SJCRH30 (cell line): ENCODE measurements at places on chromosomes 6 and 20.

- peaks cover 9% of the 10 kb centered on the region for H3K27me3 ChIP-seq
- no peaks in the 10 kb centered on the region for H3K36me3 ChIP-seq
- no peaks in the 10 kb centered on the region for H3K4me1 ChIP-seq
- no peak overlapping the region for H3K27ac ChIP-seq
These were observed 121.6 kb upstream of the KCNG1 start for GRCh38 chr20:51144476-51144875.

DNA sequence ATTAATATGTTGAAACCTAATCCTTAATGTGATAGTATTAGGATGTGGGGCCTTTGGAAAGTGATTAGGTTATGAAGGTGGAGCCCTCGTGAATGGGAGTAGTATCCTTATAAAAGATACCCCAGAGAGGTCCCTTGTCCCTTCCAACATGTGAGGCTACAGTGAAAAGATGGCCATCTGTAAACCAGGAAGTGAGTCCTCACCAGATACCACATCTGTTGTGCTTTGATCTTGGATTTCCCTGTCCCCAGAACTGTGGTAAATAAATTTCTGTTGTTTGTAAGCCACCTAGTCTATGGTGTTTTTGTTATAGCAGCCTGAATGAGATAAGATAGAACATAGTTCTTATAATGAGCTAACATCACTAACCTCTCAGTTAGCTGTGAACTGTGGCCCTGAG lies 16.6 kb upstream of the CALHM6 start:
- no peaks in the 10 kb centered on the region for H3K36me3 ChIP-seq
- DNase-seq = no peak
- no peak overlapping the region for H3K27ac ChIP-seq
- H3K4me1 ChIP-seq = peaks cover 21% of the 10 kb centered on the region
- H3K4me3 ChIP-seq = no peak overlapping the region

DNA sequence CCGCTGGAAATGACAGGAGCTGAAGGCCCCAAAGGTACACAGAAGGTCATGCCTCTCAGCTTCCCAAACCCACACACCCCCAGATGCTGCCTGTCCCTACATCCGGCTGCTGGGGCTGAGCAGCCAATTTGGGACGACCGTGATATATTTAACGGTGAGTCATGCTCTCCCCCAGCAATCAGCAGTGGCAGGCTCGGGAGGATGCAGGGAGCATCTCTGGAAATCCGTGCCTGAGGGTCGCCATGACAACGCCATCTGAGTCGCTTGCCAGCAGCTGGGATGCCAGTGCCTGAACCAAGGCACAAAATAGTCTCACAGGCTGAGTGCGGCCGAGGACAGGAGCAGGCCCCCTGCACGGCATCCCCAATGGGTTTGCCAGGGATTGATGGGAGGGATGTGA lies 57.9 kb downstream of the KCNB1 start:
- no peaks in the 10 kb centered on the region for H3K36me3 ChIP-seq
- H3K4me1 ChIP-seq = peaks cover 4% of the 10 kb centered on the region; the same call in 1 of the 2 replicates

GRCh38 chr6:151263967-151264366 lies 24.2 kb downstream of the AKAP12 start:
- H3K27me3 ChIP-seq = no peaks in the 10 kb centered on the region
- DNase-seq = no peak
- no peak overlapping the region for H3K27ac ChIP-seq
- no peaks in the 10 kb centered on the region for H3K36me3 ChIP-seq
- no peak overlapping the region for H3K4me3 ChIP-seq

DNA sequence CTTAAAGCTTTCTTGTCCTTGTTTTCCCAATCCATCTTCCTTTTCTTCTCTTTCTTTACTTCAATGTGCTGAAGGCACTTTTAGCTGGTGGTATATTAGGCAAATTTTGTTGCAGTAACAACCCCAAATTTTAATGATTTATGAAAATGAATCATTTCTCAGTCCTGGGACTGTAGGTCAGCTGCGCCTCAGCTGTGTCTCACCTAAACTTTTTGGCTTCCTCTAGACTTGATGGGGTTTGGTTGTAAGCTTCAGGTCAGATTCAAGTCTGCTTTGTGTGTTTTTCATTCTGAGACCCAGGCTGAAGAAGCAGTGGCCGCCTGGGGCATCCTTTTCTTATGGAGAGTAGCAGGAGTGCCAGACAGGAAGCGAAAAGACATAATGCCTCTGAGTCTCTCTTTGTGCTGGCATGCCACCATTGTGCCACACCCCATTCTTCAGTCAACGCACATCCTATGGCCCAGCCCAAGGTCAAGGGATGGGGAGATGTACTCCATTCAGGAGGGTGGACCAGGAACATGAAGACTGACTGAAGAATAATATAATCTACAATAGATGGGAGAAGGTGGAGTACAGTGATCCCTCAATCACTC lies 28.9 kb upstream of the CD83 start:
- H3K36me3 ChIP-seq = no peaks in the 10 kb centered on the region
- no peaks in the 10 kb centered on the region for H3K4me1 ChIP-seq
- no peak overlapping the region for H3K27ac ChIP-seq
- H3K4me3 ChIP-seq = no peak overlapping the region

DNA sequence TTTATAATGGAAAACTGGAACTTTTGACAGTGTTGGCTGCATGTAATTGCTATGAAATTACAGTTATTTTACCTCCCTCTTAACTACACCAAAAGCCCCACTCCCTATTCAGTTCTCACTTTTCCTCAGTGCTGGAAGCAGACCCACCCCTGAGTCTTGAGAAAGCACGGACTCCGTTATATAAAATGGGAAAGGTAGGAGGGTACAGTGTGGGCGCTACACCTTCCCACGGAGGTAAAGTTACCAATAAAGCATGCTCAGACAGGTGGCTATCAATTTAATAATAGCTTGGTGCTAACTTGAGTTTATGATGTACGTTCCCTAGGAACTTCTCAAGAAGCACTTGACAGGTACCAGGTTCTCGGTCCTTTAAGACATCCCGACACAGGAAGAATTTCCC lies 59.0 kb downstream of the CLIC5 start:
- H3K4me1 ChIP-seq = peaks cover 12% of the 10 kb centered on the region
- no peaks in the 10 kb centered on the region for H3K36me3 ChIP-seq
- H3K27ac ChIP-seq = no peak overlapping the region
- no peak overlapping the region for H3K4me3 ChIP-seq

DNA sequence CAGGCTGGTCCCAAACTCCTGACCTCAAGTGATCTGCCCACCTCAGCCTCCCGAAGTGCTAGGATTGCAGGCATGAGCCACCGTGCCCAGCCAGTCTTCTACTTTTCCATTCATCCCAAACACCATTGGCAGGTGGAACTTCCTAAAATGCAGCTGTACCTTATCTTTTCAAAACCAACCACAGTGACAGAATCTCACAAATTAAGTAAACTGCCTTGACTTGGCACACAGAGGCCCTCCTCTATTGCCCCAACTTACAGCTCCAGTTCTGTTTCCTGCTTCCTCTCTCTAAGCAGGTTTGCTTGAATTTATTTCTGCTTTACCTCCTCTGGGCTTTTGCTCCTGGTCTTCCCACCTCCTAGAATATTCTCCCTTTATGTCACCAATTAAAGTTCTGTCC lies 7.6 kb downstream of the MYB start:
- peaks cover 6% of the 10 kb centered on the region for H3K36me3 ChIP-seq
- H3K27ac ChIP-seq = no peak overlapping the region

DNA sequence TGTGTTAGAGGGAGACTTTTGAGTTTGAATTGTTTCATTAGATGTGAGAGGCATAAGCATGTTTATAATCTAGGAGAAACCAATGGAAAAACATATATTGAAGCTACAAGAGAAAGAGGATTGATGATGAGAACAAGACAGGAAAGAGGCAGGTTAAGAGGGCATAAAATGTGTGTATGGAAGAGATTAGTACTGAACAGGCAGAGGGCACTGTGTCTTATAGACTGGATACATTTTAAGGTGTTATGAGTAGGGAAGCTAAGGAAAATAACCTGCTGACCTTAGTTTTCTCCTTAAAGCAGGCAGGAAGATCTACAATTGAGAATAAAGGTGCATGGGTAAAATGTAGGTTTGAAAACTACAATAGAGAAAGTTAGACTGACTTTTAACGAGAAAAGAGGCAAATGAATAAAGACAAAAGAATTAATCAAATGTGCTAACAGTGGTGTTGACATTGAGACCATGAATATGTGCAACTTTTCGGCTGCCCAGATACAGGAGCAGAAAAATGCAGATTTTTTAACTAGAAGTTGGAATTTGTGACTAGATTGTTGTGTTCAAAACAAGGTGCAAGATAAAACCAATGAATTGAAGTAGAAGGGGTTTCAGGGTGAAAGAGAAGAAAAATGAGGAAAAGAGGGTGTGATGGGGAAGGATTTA lies 846.3 kb downstream of the HACE1 start:
- H3K4me3 ChIP-seq = no peak overlapping the region
- no peaks in the 10 kb centered on the region for H3K36me3 ChIP-seq
- H3K27me3 ChIP-seq = no peaks in the 10 kb centered on the region
- H3K27ac ChIP-seq = no peak overlapping the region

DNA sequence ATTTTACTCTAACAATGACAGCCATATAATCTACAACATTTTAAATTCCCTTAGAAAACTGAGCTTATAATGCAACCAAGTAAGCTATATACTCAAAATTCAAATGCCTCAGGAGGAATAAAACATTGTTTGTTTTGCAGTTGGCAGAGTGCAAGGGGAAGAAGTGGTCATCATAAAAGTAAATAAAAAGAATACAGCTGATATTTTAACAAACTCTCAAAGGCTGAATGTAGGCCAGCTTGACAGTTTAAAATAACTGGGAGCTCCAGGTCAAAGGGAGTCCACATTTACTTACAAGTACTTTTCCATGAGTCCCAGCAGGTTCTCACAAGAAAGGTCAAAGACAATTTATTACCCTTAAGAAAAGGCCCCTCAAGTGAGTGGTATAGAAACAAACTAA lies 589.8 kb downstream of the BCKDHB start:
- no peaks in the 10 kb centered on the region for H3K36me3 ChIP-seq
- H3K27me3 ChIP-seq = no peaks in the 10 kb centered on the region
- no peak overlapping the region for H3K4me3 ChIP-seq
- DNase-seq = no peak
- H3K4me1 ChIP-seq = no peaks in the 10 kb centered on the region

GRCh38 chr20:4946986-4947385 lies 54.3 kb downstream of the SLC23A2 start:
- no peaks in the 10 kb centered on the region for H3K4me1 ChIP-seq
- H3K36me3 ChIP-seq = no peaks in the 10 kb centered on the region

GRCh38 chr6:33720998-33721397 lies 9.5 kb upstream of the UQCC2 start:
- H3K27me3 ChIP-seq = no peaks in the 10 kb centered on the region
- H3K27ac ChIP-seq = no peak overlapping the region
- no peak overlapping the region for H3K4me3 ChIP-seq
- no peak for DNase-seq
- H3K36me3 ChIP-seq = peaks cover 3% of the 10 kb centered on the region; the same call in 1 of the 2 replicates
- no peaks in the 10 kb centered on the region for H3K4me1 ChIP-seq

DNA sequence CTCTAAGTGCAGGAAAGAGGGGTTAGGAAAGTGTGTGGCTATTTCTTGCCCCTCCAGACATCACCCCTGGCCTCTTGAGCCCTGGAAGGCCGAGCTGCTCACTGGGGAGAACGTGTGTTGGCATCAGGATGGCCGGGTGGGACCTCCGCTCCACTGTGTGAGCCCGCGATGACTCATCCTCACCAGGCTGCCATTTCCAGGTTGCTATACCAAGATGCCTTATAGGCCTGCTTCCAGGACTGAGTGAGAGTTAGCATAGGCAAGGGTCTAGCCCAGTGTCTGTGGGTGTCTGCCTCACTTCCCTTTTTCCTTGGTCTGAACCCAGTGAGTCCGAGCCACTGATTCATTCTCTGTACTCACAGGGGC lies 105.0 kb downstream of the MRPL14 start:
- H3K27me3 ChIP-seq = no peaks in the 10 kb centered on the region
- H3K36me3 ChIP-seq = no peaks in the 10 kb centered on the region
- no peaks in the 10 kb centered on the region for H3K4me1 ChIP-seq
- no peak for DNase-seq
- no peak overlapping the region for H3K4me3 ChIP-seq

DNA sequence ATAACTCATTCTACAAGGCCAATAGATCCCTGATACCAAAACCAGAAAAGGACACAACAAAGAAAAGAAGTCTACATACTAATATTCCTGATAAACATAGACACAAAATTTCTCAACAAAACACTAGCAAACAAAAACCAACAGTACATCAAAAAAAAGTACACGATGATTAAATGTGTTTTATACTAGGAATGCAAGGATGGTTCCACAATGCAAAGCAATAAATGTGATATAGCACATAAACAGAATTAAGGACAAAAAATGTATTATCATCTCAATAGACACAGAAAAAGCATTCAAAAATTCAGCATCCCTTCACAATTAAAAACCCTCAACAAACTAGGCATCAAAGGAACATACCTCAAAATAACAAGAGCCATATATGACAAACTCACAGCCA lies 23.2 kb downstream of the TREM1 start:
- no peaks in the 10 kb centered on the region; the same call in 1 of the 2 replicates for H3K4me1 ChIP-seq
- H3K27me3 ChIP-seq = no peaks in the 10 kb centered on the region
- DNase-seq = no peak

DNA sequence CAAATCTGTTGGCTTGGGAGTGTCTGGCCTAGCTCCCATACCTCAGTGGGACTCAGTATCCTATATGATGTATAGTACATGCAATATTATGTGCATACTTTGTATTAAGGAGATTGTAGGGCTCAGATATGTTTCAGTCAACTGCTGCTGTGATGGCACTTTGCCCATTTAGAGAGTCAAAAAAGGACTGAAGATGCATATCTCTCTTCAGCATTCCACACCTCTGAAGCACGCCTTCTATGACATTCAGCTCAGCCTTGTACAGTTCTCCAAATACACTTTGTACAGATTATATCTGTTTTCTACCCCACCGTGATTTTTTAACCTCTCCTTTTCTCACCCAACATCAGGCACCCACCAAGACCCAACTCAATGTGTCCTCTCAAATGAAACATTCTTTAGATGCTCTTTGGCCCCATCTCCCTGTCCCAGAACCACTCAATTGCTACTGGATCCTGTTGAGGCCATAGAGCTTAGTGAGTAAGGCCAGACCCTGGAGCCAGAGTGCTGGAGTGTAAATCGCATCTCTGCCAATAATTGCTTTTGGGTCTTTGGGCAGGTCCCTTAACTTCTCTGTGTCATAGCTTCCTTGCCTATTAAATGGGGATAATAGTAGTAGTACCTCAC lies 15.6 kb downstream of the ENPP1 start:
- no peaks in the 10 kb centered on the region for H3K27me3 ChIP-seq
- H3K36me3 ChIP-seq = no peaks in the 10 kb centered on the region
- DNase-seq = peak; percentile 19
- peaks cover 55% of the 10 kb centered on the region for H3K4me1 ChIP-seq
- H3K4me3 ChIP-seq = no peak overlapping the region
- no peak overlapping the region for H3K27ac ChIP-seq

- no peaks in the 10 kb centered on the region for H3K4me1 ChIP-seq
- H3K27ac ChIP-seq = no peak overlapping the region
- DNase-seq = no peak
- no peaks in the 10 kb centered on the region; the same call in 1 of the 2 replicates for H3K36me3 ChIP-seq
- no peak overlapping the region for H3K4me3 ChIP-seq
These were observed 869.8 kb upstream of the EPHA7 start for GRCh38 chr6:94289131-94289530.

GRCh38 chr20:32358883-32359632 lies 927 bp downstream of the ASXL1 start:
- peak; percentile 85 for DNase-seq
- H3K4me3 ChIP-seq = peak overlapping the region; percentile 95
- no peaks in the 10 kb centered on the region for H3K36me3 ChIP-seq
- H3K27me3 ChIP-seq = no peaks in the 10 kb centered on the region
- H3K27ac ChIP-seq = peak overlapping the region; percentile 78
- H3K4me1 ChIP-seq = peaks cover 19% of the 10 kb centered on the region
